ENCODE measurements at places on chromosomes 7 and 10.

GRCh38 chr7:37920305-37920848 lies at the start of gene EPDR1:
TSS of gene EPDR1 (plus strand) at chr7:37920640. CDS start at chr7:37920940, 300 bp downstream.
- DNase-seq: peak; percentile 66

- DNase-seq: no peak
These were observed 241.4 kb upstream of the NPVF start for GRCh38 chr7:25469669-25470068.

DNA sequence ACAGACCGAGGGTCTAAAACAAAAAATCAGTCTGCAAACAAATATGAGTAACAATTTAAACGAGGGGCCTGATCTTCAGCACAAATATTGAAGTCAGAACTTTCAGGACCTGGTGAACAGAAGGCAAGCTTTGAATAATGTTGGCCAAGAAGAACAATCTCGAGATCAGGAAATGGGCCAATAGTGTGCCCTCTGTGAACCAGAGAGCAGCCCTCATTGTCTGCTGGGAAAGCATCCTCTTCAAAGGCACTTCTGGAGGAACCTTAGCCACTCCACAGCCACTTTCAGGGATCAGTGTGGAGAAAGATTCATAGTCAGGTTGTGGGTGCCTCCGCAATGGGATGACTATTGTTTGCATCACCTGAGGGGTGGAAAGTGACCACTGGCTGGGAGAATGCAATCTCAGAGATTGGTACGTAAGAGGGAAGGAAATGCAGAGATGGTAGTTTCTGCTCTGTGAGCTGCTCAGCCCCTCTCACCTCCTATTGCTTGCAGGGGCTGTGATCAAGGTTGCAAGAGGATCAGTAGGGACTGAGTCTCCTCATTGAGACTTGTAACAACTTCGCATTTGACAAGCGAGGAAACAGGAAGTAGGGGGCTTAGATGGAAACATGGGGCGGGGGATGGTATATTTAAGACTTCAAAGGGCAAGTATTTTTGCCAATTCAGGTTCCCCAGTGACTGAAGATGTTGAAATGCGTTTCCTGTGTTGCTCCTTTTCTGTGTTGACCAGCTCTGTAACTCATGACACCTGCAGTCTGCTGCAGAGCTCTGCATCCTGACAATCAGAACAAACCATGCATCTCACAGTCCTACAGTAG lies 28.4 kb upstream of the IFRD1 start:
- DNase-seq: peak; percentile 67

- no peak for DNase-seq
These were observed 23.7 kb downstream of the BTBD16 start for GRCh38 chr10:122294511-122295450.

DNA sequence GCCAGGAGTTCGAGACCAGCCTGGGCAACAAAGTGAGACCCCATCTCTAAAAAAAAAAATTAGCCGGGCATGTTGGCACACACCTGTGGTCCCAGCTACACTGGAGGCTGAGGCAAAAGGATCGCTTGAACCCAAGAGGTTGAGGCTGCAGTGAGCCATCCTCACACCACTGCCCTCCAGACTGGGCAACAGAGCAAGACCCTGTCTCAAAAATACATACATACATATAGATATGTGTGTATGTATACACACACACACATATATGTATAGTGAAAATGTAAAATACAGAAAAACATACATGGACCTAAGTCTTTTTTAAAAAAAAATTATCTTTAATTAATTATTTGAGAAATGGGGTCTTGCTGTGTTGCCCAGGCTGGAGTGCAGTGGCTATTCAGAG lies 5.5 kb downstream of the SMO start:
- no peak for DNase-seq

DNA sequence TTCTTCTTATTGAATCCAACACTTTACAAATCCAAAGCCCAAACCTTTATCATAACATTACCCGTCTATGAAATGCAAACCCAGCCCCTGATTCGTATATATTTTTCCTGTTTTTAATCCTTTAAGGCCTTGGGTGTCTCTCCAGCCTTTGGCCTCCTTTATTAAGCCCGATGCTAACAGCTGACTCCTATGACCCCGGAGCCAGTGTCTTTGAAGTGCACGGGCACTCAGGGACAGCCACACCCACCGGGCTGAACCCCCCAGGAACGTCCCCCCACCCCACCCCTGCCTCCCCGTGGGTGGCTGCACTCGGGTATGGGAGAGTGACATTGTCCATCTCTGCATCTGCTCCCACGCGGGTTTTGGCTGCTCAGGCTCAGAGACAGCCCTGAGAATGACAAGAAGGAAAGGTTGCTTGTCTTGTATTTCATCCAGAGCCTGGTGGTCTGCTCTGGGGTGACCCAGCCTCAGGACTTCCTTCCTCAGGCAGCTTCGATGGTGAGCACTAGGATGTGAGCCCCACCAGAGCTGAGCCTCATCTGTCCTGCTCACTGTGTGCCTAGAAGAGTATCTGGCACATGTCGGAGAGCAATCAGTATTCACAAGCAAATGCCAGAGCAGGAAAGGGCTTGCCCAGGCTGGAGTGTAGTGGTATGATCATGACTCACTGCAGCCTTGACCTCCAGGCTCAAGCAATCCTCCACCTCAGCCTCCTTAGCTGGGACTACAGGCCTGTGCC lies 210.4 kb downstream of the SKIDA1 start:
- no peak for DNase-seq

- no peak for DNase-seq
These were observed 50.9 kb downstream of the MINDY3 start for GRCh38 chr10:15809450-15809849.

DNA sequence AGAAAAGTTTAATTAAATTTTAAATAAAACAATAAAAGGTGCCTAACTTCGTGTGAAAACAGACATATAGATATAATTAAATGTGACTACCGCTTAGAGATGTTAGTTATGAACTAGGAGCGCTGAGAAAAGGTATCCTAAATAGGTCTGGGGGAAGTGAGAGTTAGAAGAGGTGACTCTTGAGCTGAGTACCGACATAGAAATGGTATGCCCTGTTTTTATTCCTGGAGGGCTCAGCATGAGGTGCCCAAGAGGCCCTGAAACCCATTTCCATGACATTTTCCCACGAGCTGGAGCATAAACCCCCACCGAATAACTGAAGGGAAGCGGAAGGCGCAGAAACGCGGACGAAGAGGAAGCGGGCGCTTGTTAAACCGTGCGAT lies 433 bp upstream of the STARD3NL start:
- DNase-seq: no peak

DNA sequence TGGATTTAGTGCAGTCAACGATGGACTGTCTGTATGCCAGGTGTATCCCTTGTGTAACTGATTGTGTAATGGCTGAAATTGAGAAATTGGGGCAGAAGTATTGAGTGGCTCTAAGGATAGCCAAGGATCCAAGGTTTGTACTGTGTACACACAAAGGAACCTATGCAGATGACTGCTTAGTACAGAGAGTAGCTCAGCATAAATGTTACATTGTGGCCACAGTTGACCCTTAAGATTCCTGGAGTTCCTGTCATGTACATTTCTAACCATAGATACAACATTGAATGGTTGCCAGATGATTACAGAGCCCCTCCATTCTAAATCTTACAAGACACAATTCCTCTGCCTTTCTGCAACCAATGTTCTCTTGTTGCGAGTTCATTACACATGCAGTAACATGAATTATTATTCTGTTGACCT lies 25.3 kb downstream of the CCDC126 start:
- DNase-seq: no peak

DNA sequence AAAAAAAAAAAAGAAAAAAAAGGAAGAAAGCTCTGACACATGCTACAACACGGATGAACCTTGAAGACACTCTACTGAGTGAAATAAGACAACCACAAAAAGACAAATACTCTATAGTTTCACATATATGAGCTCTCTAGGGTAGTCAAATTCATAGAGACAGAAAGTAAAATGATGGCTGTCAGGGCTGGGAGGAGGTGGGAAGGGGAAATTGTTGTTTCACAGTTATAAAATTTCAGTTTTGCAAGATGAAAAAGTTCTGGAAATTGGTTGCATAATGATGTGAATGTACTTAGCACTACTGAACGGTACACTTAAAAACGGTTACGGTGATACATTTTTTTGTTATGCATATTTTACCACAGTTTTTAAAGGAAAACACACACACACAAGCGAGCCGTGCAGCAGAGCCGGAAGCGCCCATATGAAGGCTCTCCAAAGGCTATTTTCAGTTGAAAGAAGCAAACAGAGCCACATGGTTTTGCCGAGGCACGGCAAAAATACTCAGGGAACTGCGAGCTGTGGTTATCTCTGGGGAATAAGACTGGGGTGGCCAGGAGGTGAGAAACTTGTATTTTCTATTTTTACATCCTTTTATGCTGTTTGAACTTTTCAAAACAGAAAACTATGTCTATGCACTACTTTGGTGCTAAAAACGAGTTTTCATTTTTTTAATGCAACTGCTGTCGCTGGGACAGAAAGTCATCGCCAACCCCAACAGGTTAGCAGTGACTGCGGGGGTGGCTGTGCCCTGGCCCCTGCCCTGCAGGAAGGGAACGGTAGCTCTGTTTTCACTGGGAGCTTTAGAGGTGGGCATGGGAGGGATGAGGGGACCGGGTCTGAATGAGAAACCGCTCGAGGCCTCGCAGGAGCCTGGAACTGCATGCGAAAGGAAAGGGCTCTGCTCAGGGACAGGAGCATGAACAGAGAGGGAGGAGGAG lies 132.9 kb downstream of the OAT start:
- no peak for DNase-seq

DNA sequence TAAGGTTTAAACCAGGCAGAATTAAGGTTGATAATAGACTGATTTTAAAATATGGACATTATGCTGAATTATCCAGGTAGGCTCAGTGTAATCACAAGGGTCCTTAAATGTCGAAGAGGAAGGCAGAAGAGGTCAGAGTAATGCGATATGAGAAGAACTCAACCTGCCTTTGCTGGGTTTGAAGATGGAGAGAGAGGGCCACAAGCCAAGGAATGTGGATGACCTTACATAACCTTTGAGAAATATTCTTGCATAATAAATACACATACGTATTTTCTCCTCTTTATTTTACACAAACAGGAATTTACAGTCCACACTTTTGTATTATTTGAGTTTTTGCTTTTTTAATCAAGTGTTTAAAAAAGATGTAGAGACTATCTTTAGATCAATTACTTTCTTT lies 88.5 kb downstream of the ST7 start:
- DNase-seq: no peak

GRCh38 chr10:77004917-77005564 lies 632.6 kb downstream of the KCNMA1 start:
- peak; percentile 89 for DNase-seq

DNA sequence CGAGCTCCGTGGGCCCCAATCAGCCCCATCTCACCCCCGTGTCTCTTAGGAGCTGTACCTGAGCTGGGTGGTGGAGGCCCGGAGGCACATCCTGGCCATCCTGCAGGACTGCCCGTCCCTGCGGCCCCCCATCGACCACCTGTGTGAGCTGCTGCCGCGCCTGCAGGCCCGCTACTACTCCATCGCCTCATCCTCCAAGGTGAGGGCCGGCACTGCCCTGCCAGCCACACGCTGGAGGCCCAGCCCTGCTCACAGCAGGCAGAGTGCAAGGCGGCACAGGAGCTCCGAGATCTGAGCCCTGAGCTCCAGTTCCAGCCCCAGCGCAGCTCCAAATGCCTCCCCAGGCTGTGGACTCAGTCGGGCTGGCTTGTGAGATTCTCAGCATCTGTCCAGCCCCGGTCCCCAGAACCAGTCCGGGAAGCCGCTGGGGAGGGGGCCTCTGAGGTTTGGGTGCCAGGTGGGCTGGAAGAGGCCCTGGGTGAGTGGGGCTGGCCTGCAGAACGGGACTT lies 9.3 kb downstream of the TMEM120A start:
- no peak for DNase-seq

DNA sequence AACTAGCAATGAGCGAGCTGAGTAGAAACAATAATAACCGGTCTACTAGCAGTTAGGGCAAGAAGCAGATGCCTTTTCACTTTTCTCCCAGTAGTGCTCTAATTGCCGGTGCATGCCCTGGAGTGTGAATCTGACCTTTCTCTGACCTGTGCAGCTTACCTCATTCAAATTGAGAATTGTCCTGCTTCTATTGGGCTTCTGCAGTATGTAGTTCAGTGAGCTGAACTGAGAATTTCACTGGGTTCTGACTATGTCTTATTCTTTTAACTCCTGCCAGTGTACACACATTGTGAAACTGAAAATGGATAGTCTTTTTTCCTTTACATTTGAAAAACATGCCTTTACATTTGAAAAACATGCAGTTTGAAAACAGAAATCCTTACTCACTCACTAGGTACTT lies 157.9 kb upstream of the GRM3 start:
- DNase-seq: no peak

- no peak for DNase-seq
These were observed 379.8 kb downstream of the GRID1 start for GRCh38 chr10:85986777-85987176.

- no peak for DNase-seq
These were observed 93.6 kb downstream of the HTR5A start for GRCh38 chr7:155163696-155164095.

- DNase-seq: no peak
These were observed 239.7 kb upstream of the KLF6 start for GRCh38 chr10:4024516-4025245.

DNA sequence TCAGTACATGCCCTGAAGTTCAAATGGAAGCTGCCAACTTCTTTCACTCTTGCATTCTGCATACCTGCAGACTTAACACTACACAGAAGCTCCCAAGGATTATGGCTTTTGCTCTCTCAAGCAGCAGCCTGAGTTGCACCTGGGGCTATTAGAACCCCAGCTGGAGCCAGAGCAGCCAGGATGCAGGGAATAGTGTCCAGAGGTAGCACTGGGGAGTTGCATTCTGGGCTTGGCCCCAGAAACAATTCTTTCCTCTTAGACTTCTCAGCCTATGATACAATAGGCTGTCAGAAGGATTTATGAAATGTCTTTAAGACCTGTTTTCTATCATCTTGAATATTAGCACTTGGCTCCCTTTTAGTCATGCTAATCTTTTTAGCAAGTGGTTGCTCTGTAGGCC lies 886.7 kb upstream of the GHITM start:
- DNase-seq: no peak

DNA sequence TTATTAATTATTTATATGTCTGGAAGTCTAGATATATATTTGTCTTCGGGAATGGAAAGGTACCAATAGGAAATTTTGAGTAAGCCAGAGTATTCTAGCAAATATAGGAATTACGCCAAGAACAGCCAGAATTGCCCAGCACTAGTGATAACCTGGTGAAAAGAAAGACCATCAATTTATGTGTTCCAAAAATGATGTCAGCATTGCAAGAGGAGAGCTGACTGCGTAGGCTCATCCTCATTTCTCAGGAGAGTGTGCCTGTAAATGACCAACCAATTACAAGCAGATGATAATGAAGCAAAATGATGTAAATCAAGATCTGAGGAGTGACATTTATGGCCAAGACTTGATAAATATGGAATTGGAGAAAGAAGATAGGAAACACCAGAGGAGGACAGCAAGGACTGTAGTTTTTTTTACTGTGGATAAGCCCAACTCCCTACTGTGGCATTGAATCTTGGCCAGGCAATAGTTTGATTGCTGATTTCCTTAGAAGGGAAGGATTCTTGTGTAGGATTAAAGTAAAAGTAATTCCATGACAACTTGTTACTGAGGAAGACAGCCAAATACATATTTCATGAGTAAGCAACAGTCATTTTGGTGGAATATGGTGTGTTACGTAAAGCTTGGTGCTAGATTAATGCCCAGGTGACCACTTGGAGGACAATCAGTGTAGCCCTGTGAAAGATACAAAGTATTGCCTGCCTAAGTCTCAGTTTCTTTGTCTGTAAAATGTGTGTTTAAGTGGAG lies 590.8 kb downstream of the AUTS2 start:
- DNase-seq: no peak
